ENCODE measurements at places on chromosomes 3 and 15.

- DNase-seq = no peak
- no peaks in the 10 kb centered on the region for H3K4me1 ChIP-seq
- H3K36me3 ChIP-seq = no peaks in the 10 kb centered on the region
These were observed 8.2 kb upstream of the APEH start for GRCh38 chr3:49665822-49666519.

- peaks cover 3% of the 10 kb centered on the region for H3K36me3 ChIP-seq
- no peak overlapping the region for H3K4me3 ChIP-seq
- no peaks in the 10 kb centered on the region for H3K4me1 ChIP-seq
- peaks cover 12% of the 10 kb centered on the region for H3K27me3 ChIP-seq
These were observed 17.3 kb upstream of the SLC28A2 start for GRCh38 chr15:45234562-45235235.

DNA sequence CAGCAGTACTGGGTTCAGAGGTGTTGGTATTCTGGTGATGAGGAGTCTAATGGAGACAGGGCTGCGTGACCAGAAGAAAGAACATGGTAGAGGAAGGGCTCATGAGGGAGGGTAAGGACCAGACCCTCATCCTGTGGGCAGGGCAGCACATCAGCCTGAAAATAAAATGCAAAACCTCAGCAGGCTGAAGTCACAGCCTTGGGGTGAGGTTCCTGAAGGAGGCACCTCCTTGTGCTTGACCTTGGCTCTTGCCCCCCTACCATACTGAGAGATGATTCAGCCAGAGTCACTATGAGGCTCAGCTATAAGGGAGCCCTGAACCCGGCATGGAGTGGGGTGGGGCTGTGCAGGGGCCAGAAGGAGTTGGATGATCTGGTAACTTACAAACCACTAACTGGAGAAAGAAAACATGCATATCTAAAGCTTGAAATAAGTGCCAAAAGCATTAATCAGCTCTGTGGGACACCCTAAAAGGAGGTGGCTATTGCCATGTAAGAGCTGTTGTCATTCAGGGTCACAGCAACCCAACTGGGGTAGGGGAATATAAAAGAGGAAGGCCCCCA, 60.2 kb downstream of the CORO2B start:
- H3K4me1 ChIP-seq = no peaks in the 10 kb centered on the region
- H3K27me3 ChIP-seq = peaks cover 2% of the 10 kb centered on the region
- no peak overlapping the region for H3K4me3 ChIP-seq
- DNase-seq = no peak
- H3K36me3 ChIP-seq = no peaks in the 10 kb centered on the region

DNA sequence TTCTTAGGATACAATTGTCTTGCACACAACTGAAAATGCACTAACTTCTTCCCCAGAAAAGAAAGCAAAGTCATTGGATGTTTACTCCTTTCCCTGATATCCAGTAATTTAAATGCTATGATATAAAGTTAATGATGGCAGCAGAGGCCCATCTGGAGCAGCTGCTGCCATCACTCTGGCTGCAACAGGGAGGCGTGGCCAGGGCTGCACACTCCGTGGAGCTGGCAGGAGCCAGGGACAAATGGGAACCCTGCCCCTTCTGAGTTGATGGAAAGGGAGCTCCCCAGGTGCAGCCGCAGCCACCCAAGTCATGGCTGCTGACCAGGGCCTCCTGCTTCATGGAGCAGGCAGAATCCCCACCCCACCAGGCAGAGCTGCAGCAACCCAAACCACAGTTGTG, 72.6 kb upstream of the ALDH1A3 start:
- no peaks in the 10 kb centered on the region for H3K4me1 ChIP-seq
- H3K4me3 ChIP-seq = no peak overlapping the region
- no peaks in the 10 kb centered on the region for H3K36me3 ChIP-seq

- H3K4me3 ChIP-seq = no peak overlapping the region
- peaks cover 2% of the 10 kb centered on the region for H3K27me3 ChIP-seq
- no peak overlapping the region for H3K27ac ChIP-seq
- DNase-seq = no peak
- H3K4me1 ChIP-seq = no peaks in the 10 kb centered on the region
- H3K36me3 ChIP-seq = peaks cover 7% of the 10 kb centered on the region
These were observed 171.0 kb downstream of the CTNNB1 start for GRCh38 chr3:41370307-41370706.

- peak overlapping the region; percentile 7 for H3K4me3 ChIP-seq
- no peak overlapping the region for H3K27ac ChIP-seq
- H3K27me3 ChIP-seq = peaks cover 9% of the 10 kb centered on the region
- H3K36me3 ChIP-seq = no peaks in the 10 kb centered on the region
- H3K4me1 ChIP-seq = peaks cover 23% of the 10 kb centered on the region
These were observed 56.1 kb downstream of the SLC12A8 start for GRCh38 chr3:125156456-125156855.

DNA sequence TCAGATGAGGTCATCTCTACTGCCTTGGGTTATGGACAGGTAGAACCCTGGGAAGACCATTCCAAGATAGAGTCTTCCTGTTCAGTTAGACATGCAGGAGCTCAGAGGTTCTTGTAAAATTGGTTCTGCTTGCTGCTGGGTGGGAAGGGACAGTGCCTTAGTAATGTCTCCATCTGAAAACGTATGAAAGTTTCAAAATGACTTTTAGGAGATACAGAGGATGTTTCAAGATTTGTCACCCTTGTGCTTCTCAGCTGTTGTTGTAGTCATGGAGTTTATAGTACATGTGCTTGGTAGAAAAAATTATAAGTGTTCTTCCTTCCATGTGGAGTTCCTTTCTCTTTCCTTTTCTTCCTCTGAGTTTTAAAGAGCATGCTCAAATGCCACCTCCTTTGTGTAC, 885.2 kb upstream of the CFAP20DC start:
- H3K4me1 ChIP-seq = peaks cover 8% of the 10 kb centered on the region
- H3K36me3 ChIP-seq = peaks cover 12% of the 10 kb centered on the region
- no peak for DNase-seq
- peak overlapping the region; percentile 38 for H3K27ac ChIP-seq
- H3K4me3 ChIP-seq = no peak overlapping the region

DNA sequence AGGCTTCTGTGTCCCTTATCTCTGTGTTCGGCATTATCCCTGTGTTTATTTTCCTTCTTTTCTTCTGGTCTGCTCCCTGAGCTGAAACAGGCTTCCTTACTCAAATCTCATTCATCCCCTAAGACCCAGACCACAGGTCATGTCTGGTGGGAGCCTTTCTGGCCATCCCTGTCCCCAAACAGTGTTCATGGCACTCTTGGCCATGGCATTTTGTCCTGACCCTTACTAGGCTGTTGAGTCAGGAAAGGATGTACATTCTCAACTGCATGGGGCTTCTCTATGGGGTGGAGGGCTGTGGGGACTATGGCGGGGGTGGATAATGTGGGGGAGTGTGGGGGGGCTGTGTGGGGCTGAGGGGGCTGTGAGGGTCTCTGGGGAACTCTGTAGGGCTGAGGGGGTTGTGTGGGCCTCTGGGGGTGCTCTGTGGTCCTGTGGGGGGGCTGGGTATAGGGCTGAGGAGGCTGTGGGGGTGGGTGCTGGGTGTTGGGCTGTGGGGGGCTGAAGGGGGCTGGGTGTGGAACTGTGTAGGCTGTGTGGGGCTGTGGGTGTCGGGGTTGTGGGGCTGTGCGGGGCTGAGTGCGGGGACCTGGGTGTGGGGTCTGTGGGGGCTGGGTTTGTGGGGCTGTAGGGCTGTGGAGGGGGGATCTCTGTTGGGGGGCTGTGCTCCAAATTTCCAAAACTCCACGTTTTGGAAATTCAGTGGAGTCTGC, 64.3 kb downstream of the KLF13 start:
- peaks cover 15% of the 10 kb centered on the region for H3K27me3 ChIP-seq
- peak overlapping the region; percentile 97 for H3K27ac ChIP-seq
- peaks cover 13% of the 10 kb centered on the region for H3K36me3 ChIP-seq

- no peaks in the 10 kb centered on the region for H3K4me1 ChIP-seq
These were observed 13.2 kb downstream of the MEIS2 start for GRCh38 chr15:37087131-37087588.

DNA sequence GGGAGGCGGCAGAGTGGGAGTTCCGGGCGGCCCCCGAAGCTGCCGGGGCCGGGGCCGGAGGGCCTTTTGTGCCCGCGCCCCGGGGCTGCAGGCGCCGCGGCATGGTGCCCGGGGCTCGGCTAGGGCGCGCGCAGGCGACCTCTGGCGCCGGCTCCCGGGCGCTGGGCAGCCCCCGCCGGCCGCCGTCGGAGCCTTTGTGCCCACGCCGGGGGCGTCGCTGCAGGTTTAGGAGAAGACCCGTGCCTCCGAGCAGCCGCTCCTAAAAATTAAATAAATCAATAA, 299 bp downstream of the PAQR9 start:
- H3K4me1 ChIP-seq = peaks cover 18% of the 10 kb centered on the region
- no peak overlapping the region for H3K27ac ChIP-seq
- H3K4me3 ChIP-seq = no peak overlapping the region
- H3K36me3 ChIP-seq = no peaks in the 10 kb centered on the region
- peaks cover 32% of the 10 kb centered on the region for H3K27me3 ChIP-seq
- no peak for DNase-seq

DNA sequence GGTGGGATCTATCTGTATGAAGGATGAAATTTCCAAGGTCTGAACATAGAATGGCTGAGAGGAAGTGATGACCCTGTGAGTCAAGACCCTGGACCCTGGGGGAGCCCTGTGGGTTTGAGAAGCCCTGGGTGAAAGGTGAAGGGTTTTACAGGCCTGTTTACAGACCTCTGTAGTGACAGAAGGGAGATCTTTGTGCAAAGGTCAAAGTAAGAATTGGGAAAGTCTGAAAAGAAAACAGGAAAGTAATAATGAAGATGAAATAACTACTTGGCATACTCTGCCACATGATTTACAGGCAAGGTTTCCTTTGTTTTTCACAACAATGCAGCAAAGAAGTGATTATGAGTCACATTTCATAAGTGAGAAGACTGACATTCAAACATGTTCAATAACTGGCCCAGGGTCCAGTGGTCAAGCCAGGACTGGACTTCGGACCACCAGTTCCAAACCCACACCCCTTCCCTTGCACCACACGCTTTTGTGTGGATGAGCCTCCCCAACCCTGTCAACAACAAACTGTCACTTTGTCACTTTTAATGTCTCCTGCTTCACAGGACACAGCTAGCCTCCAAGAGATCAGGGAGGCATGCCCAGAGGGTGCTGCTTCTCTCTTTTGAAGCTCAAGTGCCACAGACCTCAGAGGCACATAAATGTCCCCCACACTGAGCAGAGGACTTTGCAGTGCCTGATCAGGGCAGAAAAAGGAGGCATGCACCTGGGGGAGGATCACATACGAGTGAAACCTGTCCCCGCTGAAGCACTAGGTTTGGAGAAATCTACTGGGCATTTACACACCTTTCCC, 21.5 kb downstream of the CD86 start:
- no peaks in the 10 kb centered on the region for H3K36me3 ChIP-seq
- H3K27me3 ChIP-seq = peaks cover 3% of the 10 kb centered on the region
- H3K4me3 ChIP-seq = no peak overlapping the region
- DNase-seq = no peak
- H3K27ac ChIP-seq = no peak overlapping the region
- no peaks in the 10 kb centered on the region for H3K4me1 ChIP-seq

- peaks cover 1% of the 10 kb centered on the region for H3K27me3 ChIP-seq
- H3K4me1 ChIP-seq = no peaks in the 10 kb centered on the region
- no peak overlapping the region for H3K4me3 ChIP-seq
- H3K36me3 ChIP-seq = no peaks in the 10 kb centered on the region
These were observed 528.8 kb downstream of the UNC13C start for GRCh38 chr15:54506977-54507524.

GRCh38 chr3:128066676-128067075, 14.4 kb downstream of the SEC61A1 start:
- peaks cover 42% of the 10 kb centered on the region for H3K36me3 ChIP-seq
- no peak for DNase-seq
- H3K4me1 ChIP-seq = peaks cover 32% of the 10 kb centered on the region
- no peak overlapping the region for H3K4me3 ChIP-seq
- H3K27ac ChIP-seq = no peak overlapping the region

DNA sequence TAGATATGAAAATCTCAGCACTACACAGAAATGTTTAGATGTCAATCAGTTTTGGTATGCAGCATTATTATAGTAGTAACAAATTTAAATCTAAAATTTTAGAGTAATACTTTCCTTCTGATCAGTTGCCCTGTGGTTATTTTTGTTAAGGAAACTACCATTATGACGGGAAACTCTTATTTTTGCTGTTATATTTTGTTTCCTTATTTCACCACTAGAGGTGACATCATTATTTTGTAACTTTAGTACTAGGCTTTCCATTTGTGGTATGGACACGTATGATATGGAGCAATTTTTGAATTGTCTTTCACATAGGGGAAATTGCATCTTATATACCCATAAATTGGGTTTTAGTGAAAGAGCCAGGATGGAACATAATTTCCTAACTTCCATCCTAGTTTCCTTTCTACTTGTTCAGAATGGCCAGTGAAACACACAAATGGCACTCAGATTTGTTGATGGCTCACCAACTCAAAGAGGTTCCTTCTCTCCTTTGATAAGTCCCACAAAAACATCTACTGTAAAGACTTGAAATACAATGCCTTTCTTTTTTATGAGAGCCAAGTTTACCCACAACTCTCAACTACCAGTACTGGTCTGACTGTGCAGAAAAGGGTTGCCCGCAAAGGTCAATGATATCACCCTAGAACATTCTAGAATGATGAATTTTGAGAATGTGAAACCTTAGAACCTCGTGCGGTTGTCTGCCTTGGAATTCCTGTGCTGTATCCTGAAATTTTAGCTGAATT, 19.4 kb upstream of the PPP4R2 start:
- H3K4me3 ChIP-seq = no peak overlapping the region
- no peak overlapping the region for H3K27ac ChIP-seq
- no peaks in the 10 kb centered on the region for H3K4me1 ChIP-seq
- H3K36me3 ChIP-seq = no peaks in the 10 kb centered on the region
- no peak for DNase-seq

GRCh38 chr3:42148982-42149432, 57.9 kb downstream of the TRAK1 start:
- H3K4me1 ChIP-seq = peaks cover 56% of the 10 kb centered on the region
- peaks cover 1% of the 10 kb centered on the region for H3K27me3 ChIP-seq
- H3K27ac ChIP-seq = no peak overlapping the region
- H3K4me3 ChIP-seq = peak overlapping the region; percentile 69
- no peaks in the 10 kb centered on the region for H3K36me3 ChIP-seq

GRCh38 chr15:92901072-92901761, 1.1 kb downstream of the CHD2 start:
- H3K27ac ChIP-seq = peak overlapping the region; percentile 99
- DNase-seq = no peak
- peaks cover 25% of the 10 kb centered on the region for H3K36me3 ChIP-seq

GRCh38 chr3:99699841-99700240, 61.4 kb downstream of the COL8A1 start:
- no peak overlapping the region for H3K27ac ChIP-seq
- H3K4me1 ChIP-seq = no peaks in the 10 kb centered on the region
- DNase-seq = no peak
- no peaks in the 10 kb centered on the region for H3K36me3 ChIP-seq

GRCh38 chr3:153169793-153170383, 7.9 kb downstream of the RAP2B start:
- H3K27ac ChIP-seq = peak overlapping the region; percentile 55
- H3K4me1 ChIP-seq = peaks cover 94% of the 10 kb centered on the region
- peak overlapping the region; percentile 3 for H3K4me3 ChIP-seq
- H3K36me3 ChIP-seq = peaks cover 4% of the 10 kb centered on the region
- no peak for DNase-seq
